ENCODE measurements at places on chromosomes 3 and 15.
A peak's percentile ranks its signal among the peaks of the same experiment; 100 is the strongest.

GRCh38 chr3:136350557-136350956 lies 100.4 kb downstream of the PCCB start:
- DNase-seq, result no peak

- DNase-seq, result no peak
Observed at GRCh38 chr15:67548862-67549651, 6.6 kb downstream of the MAP2K5 start.

DNA sequence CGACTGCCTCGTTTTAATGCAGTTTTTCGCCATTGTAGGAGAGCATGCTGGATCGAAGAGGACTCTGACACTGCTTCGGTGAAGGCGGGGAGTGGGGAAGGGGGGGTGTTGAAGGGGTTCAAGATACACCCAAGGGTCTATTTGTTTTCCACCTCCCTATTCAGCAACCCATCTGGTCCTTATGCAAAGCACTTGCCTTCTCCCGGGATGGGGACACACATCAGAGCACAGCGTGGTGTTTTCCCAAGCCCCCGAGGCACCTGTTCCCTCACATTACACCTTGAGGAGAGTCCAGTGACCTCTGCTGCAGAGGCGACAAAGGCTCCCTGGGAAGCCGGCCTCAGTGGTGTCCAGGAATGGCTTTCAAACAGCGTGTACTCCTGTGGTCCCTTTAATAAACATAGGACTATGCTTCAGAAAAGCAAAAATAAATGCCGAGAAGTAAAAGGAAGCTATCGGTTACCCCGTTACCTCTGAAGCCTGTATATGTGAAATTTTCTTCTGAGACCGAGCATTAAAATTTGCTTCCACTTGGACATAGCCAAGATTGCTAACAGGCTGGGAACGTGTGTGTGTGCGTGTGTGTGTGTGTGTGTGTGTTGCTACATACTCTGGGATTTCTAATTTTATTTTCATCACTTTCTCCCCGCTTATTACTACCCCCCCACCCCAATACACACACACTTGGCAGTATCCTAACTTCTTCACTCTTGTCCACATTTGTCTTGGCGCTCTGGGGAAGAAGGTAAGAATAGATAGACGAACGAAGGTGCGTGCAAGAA lies 53.2 kb downstream of the CCDC54 start:
- DNase-seq, result no peak

DNA sequence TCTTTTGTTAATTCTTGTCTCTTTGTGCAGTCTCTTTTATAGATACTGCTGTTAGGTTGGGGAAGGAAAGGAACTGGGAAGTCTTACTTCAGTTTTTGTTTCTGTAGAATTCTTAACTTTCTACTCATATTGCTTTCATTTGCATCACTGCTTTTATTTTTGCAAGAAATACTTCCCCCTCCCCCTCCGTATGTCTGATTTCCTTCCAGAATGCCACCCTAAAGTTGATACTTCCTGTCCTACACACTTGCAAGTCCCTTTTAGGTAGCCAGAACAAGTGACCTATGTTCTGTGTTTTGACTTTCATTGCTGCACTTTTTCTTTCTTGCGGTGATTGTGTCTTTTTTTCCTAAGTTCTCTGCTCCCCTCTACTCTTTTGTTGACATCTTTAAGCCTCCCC lies 477.4 kb downstream of the RSL24D1 start:
- DNase-seq, result no peak

DNA sequence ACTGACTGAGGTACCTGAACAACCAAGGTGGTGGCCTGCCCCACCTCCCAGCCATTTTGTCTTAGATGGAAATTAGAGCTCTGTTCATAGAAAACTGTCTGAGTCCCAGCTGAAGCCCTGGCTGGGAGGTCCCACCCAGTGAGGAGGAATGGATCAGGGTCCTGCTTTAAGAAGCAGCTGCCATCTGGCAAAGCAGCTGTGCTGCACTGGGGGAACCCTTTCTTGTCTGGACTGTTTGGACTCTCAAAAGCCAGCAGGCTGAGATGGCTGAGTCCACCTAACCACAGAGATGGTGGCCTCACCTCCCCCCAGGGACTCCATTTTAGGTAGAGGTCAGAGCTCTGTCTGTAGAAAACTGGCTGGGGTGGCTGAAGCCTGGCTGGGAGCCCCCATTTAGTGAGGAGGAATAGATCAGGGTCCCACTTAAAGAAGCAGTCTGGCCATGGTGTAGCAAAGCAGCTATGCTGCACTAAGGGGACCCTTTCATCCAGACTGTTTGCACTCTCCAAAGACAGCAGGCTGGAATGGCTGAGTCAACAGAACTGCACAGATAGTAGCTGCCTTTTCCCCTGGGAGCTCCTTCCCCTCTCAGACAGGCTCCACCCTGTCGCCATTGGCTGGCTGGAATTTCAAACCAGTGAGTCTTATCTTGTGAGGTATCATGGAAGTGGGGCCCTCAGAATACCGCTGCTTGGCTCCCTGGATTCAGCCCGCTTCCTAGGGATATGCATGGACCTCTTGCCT lies 116.9 kb downstream of the EPHA6 start:
- DNase-seq, result no peak

DNA sequence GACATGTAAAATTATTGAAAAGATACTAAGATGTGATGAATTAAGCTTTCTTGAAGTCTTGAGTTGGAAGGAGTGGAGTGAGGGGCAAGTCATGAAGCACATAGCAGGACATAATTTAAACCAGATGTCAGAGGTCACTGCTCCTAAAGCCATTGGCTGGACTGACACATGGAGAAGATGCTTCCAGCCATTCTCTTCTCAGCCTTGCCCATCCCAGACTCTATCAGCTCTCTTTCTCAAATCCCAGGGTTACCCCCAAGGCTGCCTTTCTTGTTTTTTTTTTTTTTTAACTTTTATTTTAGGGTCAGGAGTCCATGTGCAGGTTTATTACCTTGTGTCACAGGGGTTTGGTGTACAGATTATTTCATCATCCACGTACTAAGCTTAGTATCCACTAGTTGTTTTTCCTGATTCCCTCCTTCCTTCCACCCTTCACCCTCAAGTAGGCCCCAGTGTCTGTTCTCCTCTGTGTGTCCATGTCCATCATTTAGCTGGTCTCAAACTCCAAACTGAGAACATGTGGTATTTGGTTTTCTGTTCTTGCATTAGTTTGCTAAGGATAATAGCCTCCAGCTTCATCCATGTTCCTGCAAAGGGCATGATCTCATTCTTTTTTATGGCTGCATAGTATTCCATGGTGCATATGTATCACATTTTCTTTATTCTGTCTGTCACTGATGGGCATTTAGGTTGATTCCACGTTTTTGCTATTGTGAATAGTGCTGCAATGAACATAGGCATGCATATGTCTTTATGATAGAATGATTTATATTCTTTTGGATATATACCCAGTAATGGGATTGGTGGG lies 18.9 kb downstream of the XIRP1 start:
- no peak for DNase-seq

- no peak for DNase-seq
Observed at GRCh38 chr3:126108676-126109050, 24.7 kb upstream of the SLC41A3 start.

DNA sequence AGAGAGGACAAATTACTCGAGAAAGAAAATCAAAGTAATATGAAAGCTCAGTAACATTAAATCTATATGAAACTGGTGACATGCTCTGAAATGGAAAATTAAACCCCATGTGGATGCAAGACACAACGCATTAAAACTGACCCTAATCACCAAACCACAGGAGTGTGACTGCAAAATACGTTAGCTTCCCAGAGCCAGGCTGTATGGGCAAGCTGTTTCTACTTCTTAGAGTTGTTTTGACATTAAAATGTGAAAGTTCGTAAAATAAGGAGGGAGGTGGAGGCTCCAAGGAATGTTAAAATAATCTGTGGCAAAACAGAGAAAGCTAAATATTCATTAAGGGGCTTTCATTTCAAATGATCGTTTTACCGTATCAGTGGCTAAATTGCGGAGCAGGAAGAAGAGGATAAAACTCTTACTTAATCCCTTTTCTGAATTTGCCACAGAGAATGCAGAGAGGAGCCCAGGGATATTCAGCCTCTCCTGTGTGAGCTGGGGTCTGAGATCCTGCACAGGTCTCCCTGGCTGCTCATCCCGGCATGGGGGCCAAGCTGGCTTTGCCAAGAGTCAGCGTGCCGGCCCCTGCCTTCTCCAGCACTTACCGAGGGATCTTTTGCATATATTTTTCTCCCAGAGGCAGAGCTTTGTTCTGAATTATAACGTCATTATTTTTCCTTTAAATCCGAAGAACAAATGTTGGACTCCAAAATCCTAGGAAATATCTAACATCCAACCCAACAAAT lies 239.8 kb upstream of the THBS1 start:
- no peak for DNase-seq

GRCh38 chr15:70151462-70151861 lies 53.7 kb upstream of the TLE3 start:
- no peak for DNase-seq

DNA sequence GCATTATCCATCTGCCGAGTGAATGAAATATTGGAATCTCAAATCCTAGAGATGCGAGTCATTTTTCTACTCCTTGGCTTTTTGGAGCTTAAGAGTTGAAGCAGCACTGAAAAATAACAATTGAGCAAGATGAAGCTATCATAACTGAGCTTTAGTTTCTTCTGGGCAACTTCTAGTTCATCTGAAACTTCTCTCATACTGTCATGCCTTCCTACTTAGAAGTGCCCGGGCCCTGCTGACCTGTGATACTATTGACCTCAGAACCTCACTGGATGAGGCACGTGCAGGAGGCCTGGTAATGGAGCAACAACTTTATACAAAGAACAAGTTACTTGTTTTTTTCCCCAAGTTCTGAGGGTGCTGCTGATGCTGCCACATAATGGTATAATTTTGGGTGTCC lies 48.5 kb upstream of the P3H2 start:
- DNase-seq, result no peak

- no peak for DNase-seq
Observed at GRCh38 chr3:120450600-120451271, at the start of gene FSTL1. TSS of gene FSTL1 (minus strand) at chr3:120450992. CDS start at chr3:120450746, 246 bp downstream.

DNA sequence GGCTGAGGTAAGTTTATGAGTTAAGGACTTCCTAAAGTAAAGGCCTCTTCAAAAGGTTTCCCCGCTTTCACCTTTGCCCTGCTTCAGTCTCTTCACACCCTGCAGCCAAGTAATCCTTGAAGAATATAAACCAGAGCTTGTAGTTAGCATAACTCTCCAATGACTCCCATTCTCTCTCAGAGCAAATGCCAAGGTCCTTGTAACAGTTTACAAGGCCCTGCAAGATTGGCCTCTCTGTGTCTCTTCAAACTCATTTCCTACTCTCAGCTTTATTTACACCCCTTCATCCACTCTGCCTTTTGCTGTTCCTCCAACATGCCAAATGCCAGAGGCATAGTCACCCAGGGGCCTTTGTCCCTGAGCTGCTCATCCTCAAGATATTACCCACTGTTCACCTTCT lies 60.5 kb upstream of the MME start:
- no peak for DNase-seq

- DNase-seq, result no peak
Observed at GRCh38 chr15:66858423-66859207, 156.6 kb downstream of the SMAD6 start.

DNA sequence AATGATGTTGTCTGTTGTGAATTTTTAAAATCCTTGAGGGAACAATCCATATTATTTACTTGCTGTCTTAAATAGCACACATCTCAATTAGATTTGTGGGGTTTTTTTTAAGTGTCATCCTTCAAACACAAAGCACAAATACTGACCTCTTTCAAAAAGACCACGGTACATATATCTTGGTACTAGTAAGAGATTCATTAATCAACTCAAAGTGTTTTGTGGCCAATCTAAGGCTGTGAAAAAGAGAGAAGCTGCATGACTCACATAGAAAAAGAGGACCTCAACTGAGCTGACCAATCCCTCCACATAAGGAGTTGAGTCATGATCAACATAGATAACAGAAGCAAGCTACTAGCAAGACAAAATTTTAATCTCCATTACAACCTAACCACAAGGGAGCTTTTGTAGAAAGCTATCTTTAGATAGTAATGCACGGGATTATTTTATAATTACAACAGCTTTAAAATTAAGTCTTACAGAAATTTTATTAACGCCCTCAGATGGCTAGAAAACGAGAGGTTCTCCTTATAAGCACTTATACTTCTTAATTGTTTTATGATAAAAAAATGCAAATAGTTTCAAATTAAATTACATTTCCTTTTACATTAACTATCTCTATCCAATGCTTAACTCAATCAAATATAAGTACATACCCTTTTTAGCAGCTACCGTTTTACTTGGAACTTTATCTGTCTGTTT lies 60.5 kb downstream of the TOP2B start:
- DNase-seq, result no peak

DNA sequence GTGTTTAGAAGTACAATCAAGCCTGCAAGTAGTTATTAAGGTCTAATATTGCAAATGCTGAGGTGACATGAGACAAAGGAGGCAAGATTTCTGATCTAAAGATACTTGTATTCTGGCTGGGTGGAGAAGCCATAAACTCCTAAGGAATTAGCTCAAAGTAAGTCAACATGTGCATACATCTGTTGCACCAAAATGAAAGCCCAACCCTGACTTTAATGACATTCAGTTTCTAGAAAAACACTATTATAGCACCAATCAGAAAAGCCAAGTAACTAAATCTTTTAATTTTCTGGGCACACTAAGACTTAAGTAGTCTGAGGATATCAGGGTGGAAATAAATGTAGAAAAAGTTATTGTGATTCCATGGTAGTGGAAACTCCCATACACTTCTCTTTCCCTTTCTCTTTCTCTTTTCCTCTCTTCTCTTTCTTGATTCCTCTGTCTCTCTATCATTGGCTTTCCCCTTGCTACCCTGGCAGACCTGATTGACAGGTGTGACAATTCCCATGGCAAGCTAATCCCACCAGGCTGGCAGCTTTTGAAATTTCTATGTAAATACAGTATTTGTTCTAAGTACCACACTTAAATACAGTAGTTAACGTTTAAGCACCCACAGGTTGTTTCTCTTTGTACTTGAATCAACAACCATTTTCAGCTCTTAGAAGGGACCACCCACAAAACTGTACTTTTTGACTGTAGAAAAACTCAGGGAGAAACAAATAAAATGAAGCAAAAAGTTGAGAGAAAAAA lies 528.4 kb upstream of the SEMA6D start:
- no peak for DNase-seq

GRCh38 chr15:58552505-58553364 lies 120.9 kb downstream of the LIPC start:
- no peak for DNase-seq

- DNase-seq, result no peak
Observed at GRCh38 chr3:11878837-11879236, 32.2 kb upstream of the TAMM41 start.

DNA sequence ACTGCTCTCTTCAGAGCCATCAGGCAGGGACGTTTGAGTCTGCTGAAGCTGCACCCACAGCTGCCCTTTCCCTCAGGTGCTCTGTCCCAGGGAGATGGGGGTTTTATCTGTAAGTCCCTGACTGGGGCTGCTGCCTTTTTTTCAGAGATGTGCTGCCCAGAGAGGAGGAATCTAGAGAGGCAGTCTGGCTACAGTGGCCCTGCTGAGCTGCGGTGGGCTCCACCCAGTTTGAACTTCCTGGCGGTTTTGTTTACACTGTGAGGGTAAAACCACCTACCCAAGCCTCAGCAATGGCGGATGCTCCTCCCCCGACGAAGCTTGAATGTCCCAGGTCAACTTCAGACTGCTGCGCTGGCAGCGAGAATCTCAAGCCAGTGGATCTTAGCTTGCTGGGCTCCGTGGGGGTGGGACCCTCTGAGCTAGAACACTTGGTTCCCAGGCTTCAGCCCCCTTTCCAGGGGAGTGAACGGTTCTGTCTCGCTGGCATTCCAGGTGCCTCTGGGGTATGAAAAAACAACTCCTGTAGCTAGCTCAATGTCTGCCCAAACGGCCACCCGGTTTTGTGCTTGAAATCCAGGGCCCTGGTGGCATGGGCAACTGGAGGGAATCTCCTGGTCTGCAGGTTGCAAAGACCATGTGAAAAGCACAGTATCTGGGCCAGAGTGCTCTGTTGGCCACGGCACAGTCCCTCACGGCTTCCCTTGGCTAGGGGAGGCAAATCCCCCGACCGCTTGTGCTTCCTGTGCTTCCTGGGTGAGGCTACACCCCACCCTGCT lies 21.1 kb upstream of the ST6GAL1 start:
- peak; percentile 60 for DNase-seq
